CD4-positive, CD25-positive, alpha-beta regulatory T cell (primary cell): ENCODE measurements at places on chromosomes 7 and 10.

- H3K36me3 ChIP-seq: no peaks in the 10 kb centered on the region
- H3K4me1 ChIP-seq: no peaks in the 10 kb centered on the region
- H3K27ac ChIP-seq: no peak overlapping the region
- no peaks in the 10 kb centered on the region for H3K27me3 ChIP-seq
- DNase-seq: no peak
- no peak overlapping the region for H3K4me3 ChIP-seq
Observed at GRCh38 chr10:4456279-4456678, 369.7 kb upstream of the AKR1E2 start.

- H3K4me1 ChIP-seq: peaks cover 10% of the 10 kb centered on the region
- no peak for DNase-seq
- H3K36me3 ChIP-seq: no peaks in the 10 kb centered on the region
- peaks cover 47% of the 10 kb centered on the region for H3K27me3 ChIP-seq
- no peak overlapping the region for H3K4me3 ChIP-seq
Observed at GRCh38 chr10:75293446-75293820, 57.7 kb upstream of the COMTD1 start.

DNA sequence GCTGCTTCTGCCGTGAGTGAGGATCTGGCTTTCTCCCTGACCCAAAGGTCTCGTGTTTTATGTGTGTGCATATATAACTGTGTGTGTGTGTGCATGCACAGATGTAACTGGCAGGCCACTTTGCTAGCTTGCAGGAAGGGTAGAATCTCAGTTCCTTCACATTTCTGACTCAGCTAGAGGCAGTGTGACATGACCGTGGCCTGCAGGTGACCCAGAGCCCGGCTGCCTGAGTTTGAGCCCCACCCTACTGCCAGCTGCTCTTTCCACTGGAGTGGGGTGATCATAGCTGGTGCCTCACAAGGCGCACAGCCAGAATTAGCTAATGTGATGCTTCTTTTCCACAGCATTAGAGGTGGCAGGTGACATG lies 9.3 kb upstream of the MYL7 start:
- no peaks in the 10 kb centered on the region for H3K27me3 ChIP-seq
- H3K4me3 ChIP-seq: no peak overlapping the region
- H3K4me1 ChIP-seq: peaks cover 7% of the 10 kb centered on the region
- no peaks in the 10 kb centered on the region for H3K36me3 ChIP-seq
- no peak for DNase-seq
- no peak overlapping the region for H3K27ac ChIP-seq

GRCh38 chr7:95391761-95392160 lies 4.4 kb downstream of the PON3 start:
- H3K4me1 ChIP-seq: peaks cover 5% of the 10 kb centered on the region
- peaks cover 3% of the 10 kb centered on the region for H3K27me3 ChIP-seq
- H3K4me3 ChIP-seq: no peak overlapping the region
- H3K27ac ChIP-seq: no peak overlapping the region

GRCh38 chr7:79452032-79452494 lies 1.4 kb downstream of the MAGI2 start:
- H3K4me3 ChIP-seq: no peak overlapping the region
- DNase-seq: peak; percentile 31
